ENCODE measurements at places on chromosomes 3 and 15. TPM values are rescaled to one million over a fixed set of nuclear protein-coding genes. Genes with fewer than 3 reads are reported as not detected.
A peak's percentile ranks its signal among the peaks of the same experiment; 100 is the strongest.

DNA sequence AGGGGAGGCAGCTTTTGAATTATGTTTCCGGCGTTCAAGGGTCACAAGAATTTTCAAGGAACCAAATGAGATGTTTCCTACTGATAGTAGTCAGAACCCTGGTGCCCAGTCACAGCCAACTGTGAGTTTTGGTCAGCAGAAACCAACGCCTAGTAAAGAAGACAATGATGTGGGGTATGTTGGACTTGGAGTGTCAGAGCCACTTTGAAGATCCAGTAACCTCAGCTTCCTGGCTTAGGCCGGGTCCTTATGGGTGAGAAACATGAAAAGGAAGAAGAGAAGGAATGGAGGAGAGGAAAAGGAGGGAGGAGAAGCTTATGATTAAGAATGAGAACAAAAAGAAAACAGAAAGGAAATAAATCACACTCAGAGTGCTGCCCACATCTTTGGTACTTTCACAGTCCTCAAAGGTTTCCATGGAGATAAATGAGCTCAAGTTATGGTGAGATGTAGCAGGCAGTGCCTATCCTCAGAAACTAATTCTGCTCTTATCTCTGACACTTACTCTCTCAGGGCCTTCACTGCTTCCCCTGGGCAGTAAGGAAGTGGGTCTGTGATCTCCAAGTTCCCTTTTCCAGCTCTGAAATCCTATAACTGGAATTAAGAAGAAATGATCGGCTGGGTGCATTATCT lies 2.0 kb upstream of the MCF2L2 start:
- no peak for DNase-seq

DNA sequence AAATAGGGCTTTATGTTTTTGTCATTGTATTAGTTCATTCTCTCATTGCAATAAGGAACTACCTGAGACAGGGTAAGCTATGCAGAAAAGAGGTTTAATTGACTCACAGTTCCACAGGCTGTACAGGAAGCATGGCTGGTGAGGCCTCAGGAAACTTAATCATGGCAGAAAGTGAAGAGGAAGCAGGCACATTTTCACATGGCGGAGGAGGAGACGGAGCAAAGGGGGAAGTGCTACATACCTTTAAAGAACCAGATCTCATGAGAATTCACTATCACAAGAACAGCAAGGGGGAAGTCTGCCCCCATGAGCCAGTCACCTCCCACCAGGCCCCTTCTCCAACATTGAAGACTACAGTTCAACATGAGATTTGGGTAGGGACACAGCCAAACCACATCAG lies 25.6 kb downstream of the CEP63 start:
- DNase-seq = no peak

GRCh38 chr3:65439641-65440284 lies 599.0 kb downstream of the MAGI1 start:
- peak; percentile 71 for DNase-seq

DNA sequence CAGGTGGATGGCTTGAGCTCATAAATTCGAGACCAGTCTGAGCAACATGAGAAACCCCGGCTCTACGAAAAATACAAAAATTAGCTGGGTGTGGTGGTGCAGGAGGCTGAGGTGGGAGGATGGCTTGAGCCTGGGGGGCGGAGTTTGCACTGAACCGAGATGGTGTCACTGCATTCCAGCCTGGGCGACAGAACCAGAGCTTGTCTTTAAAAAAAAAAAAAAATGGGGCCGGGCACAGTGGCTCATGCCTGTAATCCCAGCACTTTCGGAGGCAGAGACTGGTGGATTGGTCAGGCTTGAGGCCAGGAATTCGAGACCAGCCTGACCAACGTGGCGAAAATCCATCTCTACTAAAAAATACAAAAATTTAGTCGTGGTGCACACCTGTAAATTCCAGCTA lies 64.0 kb downstream of the TMEM44 start:
- DNase-seq = no peak

GRCh38 chr15:85760049-85760448 lies 34.7 kb downstream of the KLHL25 start:
- no peak for DNase-seq

- DNase-seq = no peak
Observed at GRCh38 chr3:15809313-15809712, 11.5 kb upstream of the ANKRD28 start.

DNA sequence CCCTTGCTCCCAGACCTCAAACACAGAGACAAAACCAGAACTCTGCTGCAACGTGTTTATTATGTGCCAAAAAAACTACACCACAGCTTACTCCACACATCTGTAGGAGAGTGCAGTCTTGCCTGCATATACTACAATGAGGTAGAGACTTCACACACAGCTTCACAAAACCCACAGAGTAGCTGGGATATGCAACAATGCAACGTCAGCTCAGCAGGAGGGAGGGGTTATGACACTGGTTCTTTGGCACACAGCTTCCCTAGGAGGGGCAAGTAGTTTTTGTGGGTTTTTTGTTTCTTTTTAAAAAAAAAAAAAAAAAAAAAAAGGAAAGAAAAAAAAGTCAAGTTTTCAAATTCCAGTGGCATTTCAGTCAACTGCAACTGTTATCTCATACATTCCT lies 2.9 kb upstream of the RPS17 start:
- peak; percentile 25 for DNase-seq

DNA sequence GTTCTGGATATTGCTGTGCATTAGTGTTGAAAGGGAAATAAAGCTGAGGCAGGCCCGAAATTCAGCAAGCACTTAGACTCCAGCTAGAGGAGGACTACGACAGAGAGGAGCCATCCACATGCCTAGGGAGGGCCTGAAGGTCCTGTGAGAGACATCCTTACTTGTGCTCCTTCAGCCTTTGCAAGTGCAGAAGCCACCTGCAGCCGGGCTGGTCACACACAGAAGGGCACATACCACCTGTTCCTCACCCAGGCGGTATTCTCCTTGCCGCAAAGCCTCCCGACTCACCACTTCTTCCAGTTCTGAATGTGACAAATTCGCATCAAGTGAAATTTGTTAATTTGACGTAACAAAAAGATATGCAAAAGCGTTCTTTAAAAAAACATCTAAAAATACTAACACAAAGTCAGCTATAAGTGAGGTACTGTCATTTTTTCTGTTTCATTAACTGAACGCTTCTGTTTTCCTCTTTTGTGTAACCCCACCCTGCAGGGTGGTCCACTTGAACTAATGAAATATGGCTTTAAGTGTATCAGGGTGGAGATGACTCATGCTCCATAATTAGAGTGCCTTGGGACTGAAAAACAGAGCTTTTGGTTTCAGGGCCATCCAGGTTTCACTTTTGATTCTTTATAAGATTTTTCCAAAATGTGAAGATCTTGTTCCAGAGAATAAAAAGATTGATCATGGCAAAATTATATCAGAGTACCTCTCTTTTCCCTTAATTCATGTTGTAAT lies 467.9 kb upstream of the ATP11B start:
- DNase-seq = no peak

GRCh38 chr3:33737146-33737545 lies 19.1 kb upstream of the CLASP2 start:
- DNase-seq = no peak

- no peak for DNase-seq
Observed at GRCh38 chr15:84828086-84828908, 11.1 kb downstream of the ALPK3 start.

- peak; percentile 72 for DNase-seq
Observed at GRCh38 chr3:6098516-6099157, 762.3 kb upstream of the GRM7 start.

DNA sequence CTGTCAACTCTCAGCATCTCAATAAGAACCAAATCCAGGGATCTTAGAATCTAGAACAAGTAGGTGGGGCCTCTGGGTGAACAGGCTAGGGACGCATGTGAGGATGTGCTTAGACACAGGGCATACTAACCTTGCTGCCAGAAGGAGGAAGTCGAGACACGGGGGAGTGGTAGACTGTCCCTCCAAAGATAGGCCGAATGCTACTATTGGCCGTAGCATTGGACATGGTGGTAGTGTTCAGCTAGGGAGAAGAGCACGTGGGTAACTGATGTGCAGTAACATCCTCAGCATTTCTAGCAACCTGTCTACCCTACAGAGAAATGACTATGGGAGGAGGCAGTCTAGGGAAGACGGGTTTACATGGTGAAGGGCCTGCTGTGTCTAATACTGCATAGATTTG lies 15.6 kb downstream of the RCCD1 start:
- no peak for DNase-seq

DNA sequence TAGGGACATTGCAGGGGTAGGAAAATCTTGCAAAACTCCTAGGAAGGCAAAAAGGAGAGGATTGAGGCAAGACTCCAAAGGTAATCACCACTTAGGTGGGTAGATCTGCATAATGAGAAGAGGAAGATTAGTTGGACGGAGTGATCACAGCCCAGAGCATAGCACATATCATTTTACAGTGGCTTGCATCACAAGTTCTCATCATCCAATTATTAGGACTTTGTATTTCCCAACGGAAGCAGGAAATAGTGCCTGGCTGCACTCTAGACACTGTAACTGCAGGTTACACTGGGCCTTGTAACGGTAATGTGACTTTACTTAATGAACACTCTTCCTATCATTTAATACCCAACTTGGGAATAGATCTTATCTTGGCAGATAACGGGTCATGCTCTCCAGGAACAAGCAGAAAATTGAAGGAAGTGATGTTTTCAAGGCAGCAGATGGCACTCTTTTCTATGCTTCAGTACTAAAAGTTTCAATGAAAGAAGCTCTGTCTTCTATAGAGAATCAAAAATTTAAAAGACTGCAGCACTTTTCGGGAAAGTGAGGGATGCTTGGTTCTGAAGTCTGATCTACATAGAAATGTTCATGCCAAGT lies 101.9 kb upstream of the KCNMB2 start:
- DNase-seq = peak; percentile 64

DNA sequence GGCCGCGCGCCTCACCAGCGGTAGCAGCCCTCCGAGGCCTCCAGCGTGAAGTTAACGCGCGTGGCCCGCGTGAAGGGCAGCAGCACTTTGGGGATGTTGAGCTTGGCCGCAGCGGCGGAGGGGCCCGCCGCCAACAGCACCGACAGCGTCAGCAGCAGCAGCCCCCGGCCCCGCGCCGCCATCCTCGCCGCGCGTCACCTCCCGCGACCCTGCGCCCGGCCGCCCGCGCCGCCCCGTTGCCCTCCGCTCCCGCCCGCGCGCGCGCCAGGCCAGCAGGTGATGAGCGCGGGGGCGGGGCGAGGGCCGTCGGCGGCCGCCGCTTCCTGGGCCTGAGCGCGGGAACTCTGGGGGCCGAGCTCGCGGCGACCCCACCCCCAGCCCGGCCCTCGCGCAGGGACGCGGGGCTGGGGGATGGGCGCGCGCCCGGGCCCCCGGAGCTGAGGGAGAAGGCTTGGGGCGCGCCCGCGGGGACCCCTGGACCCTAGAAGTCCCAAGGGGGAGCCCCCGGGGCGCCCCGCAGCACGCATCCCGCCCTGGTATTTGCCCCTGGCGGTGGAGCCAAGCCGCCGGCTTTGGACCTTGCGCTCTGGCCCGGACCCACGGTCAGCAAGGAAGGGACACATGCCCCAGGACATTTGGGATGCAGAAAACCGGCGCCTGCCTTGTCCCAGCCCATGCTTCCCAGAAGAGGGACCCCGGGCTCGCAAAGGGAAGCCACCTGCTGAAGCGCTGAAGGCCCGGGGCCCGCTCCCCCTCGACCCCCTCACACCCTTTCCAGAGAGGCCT lies at the start of gene NUP210:
Gene NUP210 (minus strand): TSS at position 278 of the 786 bp plus-strand sequence. CDS start 96 bp downstream, at position 182.
- no peak for DNase-seq

GRCh38 chr15:41992803-41993190 lies 20.4 kb upstream of the EHD4 start:
- no peak for DNase-seq

- DNase-seq = no peak
Observed at GRCh38 chr15:46502667-46503066, 867.8 kb downstream of the SQOR start.

DNA sequence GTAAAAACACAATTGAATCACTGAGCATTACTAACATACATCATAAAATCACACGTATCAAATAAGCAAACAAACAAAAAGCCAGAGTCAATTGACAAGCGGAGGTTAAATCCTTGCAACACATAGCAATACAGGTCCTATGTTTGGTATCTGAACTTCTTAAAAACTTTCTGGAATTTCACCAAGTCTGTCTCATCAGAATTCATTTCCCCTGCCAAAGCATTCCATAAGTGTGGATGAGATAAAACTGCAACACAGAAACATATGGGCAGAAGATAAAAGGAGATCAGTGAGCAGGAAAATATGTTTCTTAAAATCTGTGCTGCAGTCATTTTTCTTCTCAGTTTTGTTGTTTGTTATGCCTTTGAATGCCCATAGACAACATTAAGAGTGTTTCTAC lies 1155.5 kb downstream of the TBL1XR1 start:
- peak; percentile 41 for DNase-seq

UCN2 gene
- 0.16 TPM for polyA plus RNA-seq

CLSTN2 gene
- polyA plus RNA-seq = 3.4 TPM

SAXO2 gene
- 0.99 TPM for polyA plus RNA-seq

CHRD gene
- polyA plus RNA-seq = 16.1 TPM

SEMA3F gene
- polyA plus RNA-seq = 10.7 TPM

ZBBX gene
- 0.08 TPM for polyA plus RNA-seq

All from muscle of back (tissue), 13 donors.